ENCODE measurements at places on chromosomes 4 and X. TPM values are rescaled to one million over a fixed set of nuclear protein-coding genes. Genes with fewer than 3 reads are reported as not detected.

DDIT4L gene
- total RNA-seq, result 46.5 TPM

KLHL5 gene
- total RNA-seq, result 46.2 TPM

BEX2 gene
- total RNA-seq, result 41.1 TPM

RASGEF1B gene
- 0.15 TPM for total RNA-seq

LEF1 gene
- total RNA-seq, result 0.69 TPM

UGT2B10 gene
- not detected for total RNA-seq
